ENCODE measurements at places on chromosomes 16 and 17. TPM values are rescaled to one million over a fixed set of nuclear protein-coding genes. Genes with fewer than 3 reads are reported as not detected.

GRCh38 chr17:47603830-47604597, 45.7 kb upstream of the KPNB1 start:
- H3K36me3 ChIP-seq = peaks cover 38% of the 10 kb centered on the region
- H3K4me1 ChIP-seq = peaks cover 10% of the 10 kb centered on the region
- no peaks in the 10 kb centered on the region for H3K27me3 ChIP-seq
- H3K27ac ChIP-seq = no peak overlapping the region
- H3K4me3 ChIP-seq = no peak overlapping the region
- DNase-seq = no peak

DNA sequence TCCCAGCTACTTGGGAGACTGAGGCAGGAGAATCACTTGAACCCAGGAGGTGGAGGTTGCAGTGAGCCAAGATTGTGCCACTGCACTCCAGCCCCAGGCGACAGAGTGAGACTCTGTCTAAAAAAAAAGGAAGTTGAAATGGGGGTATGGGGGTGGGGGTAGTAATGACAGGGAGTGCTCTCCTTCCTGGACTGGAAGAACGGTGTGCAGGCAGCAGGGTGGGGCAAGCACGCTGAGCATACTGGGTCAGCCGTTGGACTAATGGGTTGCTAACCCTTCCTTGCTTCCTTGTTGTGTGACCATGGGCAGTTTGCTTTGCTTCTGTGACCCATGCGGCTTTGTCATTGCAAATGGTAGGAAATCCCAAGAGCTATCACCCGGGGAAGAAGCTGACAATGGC, 16.5 kb downstream of the KATNIP start:
- no peaks in the 10 kb centered on the region for H3K36me3 ChIP-seq
- no peak overlapping the region for H3K27ac ChIP-seq
- H3K27me3 ChIP-seq = no peaks in the 10 kb centered on the region

DNA sequence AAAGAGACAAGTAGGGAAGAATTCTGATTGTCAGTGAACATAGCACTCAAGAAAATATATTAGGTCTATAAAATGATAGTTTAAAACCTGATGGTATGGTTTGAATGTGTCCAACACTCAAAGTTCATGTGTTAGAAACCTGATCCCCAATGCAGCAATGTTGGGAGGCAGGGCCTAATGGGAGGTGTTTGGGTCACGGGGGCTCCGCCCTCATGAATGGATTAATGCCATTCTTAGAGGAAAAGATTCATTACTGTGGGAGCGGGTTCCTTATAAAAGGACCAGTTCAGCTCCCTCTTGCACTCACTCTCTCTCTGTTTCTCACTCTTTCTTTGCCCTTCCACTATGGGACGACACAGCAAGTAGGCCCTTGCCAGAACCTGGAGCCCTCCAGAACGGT, 41.5 kb upstream of the SLC47A1 start:
- no peaks in the 10 kb centered on the region for H3K27me3 ChIP-seq
- no peak overlapping the region for H3K4me3 ChIP-seq
- no peak for DNase-seq
- H3K27ac ChIP-seq = no peak overlapping the region
- H3K4me1 ChIP-seq = peaks cover 9% of the 10 kb centered on the region

MYH8 gene
- total RNA-seq = not detected

DNA sequence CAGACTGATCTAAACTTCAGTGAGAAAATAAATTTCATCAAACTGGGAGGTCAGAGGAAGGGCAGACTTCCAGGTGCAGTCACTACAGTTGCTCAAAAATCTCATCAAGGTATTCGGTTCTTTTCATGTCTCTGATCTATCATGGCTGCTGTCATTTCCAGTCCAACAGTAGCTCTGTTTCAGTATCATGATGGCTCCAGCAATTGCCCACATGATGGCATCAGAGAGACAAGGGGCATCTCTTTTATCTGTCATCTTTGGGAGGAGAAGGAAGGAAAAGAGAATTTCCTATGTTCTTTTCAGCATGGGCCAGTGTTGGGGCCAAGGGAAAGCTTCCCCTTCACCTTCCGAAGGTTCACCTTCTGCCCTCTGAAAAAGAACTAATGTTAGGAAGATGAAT, 504.9 kb upstream of the HSBP1 start:
- DNase-seq = no peak
- H3K27ac ChIP-seq = no peak overlapping the region
- no peaks in the 10 kb centered on the region for H3K27me3 ChIP-seq
- H3K4me1 ChIP-seq = peaks cover 28% of the 10 kb centered on the region

PLEKHM1 gene
- total RNA-seq = 113 TPM

DNA sequence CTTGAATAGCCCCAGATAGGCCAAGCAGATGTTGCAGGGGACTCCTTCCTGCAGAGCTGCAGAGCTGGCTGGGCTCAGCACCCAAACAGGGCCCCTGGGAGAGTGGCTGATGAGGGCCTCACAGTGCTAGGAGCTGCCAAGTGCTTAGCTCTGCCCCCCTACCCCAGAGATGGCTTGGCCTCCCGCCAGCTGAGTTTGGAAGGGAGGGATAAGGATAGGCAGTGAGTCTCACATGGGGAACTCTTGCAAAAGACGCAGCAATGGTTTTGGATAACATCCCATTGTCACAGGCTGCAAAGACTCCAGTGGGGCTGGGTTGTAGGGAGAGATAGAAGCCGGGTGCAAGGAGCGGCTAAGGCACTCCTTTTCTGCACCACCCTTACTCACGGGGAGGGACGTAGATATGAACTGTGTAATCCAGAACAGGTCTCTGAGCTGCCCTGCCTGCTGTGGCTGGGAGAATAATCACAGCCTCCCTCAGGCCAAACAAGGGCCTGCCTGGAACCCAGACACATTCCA, 52.9 kb upstream of the MAF start:
- H3K36me3 ChIP-seq = no peaks in the 10 kb centered on the region
- peaks cover 50% of the 10 kb centered on the region for H3K4me1 ChIP-seq
- peak; percentile 37 for DNase-seq
- H3K27me3 ChIP-seq = no peaks in the 10 kb centered on the region

SNN gene
- total RNA-seq = 31.5 TPM

DNA sequence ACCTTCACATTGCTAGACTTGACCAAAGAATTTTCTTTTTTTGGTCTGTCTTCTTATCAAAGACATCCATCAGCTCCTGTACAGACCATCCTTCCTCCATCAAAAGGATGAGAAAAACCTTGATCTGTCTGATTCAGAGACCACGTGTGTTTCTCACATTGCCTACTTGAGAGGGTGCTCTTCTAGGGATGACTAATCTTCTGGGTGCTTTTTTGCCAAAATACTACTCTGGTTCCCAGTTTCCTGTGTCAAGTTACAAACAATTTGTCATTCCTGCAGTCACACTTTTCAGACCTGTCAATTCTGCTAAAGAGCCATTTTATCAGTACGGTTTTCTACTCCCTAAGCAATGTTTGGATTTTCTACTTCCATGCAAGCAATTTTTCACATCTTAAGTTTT, 492.2 kb downstream of the CDH11 start:
- H3K27me3 ChIP-seq = no peaks in the 10 kb centered on the region
- H3K36me3 ChIP-seq = no peaks in the 10 kb centered on the region
- H3K4me3 ChIP-seq = no peak overlapping the region
- H3K27ac ChIP-seq = no peak overlapping the region
- no peaks in the 10 kb centered on the region for H3K4me1 ChIP-seq
- DNase-seq = no peak

- no peaks in the 10 kb centered on the region for H3K36me3 ChIP-seq
- H3K27ac ChIP-seq = no peak overlapping the region
- H3K4me1 ChIP-seq = no peaks in the 10 kb centered on the region
These were observed 17.0 kb downstream of the DRC3 start for GRCh38 chr17:17989618-17990017.

GRCh38 chr16:21302898-21303528, 24.9 kb upstream of the CRYM start:
- H3K4me3 ChIP-seq = no peak overlapping the region
- no peak overlapping the region for H3K27ac ChIP-seq
- no peak for DNase-seq
- no peaks in the 10 kb centered on the region for H3K36me3 ChIP-seq
- no peaks in the 10 kb centered on the region for H3K27me3 ChIP-seq

- H3K36me3 ChIP-seq = no peaks in the 10 kb centered on the region
- H3K27me3 ChIP-seq = no peaks in the 10 kb centered on the region
- peak overlapping the region; percentile 99 for H3K27ac ChIP-seq
- DNase-seq = no peak
- no peak overlapping the region for H3K4me3 ChIP-seq
These were observed 11.2 kb upstream of the SLC47A2 start for GRCh38 chr17:19727501-19728078.

CLDN7 gene
- 161 TPM for total RNA-seq

DNA sequence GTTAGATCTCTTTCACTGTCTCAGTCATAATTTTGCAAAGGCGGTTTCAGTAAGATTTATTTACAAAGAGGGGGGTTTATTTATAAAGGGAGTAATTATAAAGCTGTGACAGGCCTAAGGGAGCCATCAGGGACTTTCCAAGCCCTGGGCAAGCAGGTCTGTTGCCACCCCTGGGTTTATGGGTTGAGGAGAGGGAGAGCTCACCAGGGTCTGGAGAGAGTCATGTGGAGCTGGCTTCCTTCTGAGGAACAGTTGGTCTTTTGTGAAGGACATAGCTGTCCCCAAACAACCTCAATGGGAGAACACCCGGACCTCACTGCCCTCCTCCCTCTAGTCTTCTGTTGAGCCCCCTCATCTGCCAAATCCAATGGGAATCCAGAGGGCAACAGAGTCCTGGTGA, 9.8 kb downstream of the ITGAM start:
- no peak overlapping the region for H3K27ac ChIP-seq
- no peaks in the 10 kb centered on the region for H3K36me3 ChIP-seq
- H3K4me3 ChIP-seq = no peak overlapping the region
- H3K27me3 ChIP-seq = no peaks in the 10 kb centered on the region
- DNase-seq = no peak

TP53TG3 gene
- not detected for total RNA-seq

HBA1 gene
- not detected for total RNA-seq

DNA sequence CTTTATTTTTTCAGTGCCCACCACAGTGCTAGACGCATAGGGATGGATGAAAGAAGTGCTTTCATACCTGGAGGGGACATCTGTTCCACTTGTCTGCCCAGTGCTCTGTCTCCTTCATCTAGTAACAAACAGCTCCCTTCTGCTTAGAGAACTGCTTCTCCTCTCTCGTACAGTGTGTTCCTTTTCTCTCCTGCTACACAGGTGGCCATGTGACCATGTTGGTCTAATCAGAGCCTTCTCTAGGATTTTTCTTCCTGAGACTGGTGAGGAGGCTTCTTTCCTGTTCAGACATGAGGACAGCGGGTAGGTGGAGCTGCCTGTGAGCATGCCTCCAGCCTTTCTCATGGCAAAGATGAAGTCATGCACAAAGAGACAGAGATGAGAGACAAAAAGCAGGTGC, 182.7 kb downstream of the TMEM132E start:
- H3K4me1 ChIP-seq = no peaks in the 10 kb centered on the region
- no peak overlapping the region for H3K27ac ChIP-seq
- no peaks in the 10 kb centered on the region for H3K27me3 ChIP-seq

DNA sequence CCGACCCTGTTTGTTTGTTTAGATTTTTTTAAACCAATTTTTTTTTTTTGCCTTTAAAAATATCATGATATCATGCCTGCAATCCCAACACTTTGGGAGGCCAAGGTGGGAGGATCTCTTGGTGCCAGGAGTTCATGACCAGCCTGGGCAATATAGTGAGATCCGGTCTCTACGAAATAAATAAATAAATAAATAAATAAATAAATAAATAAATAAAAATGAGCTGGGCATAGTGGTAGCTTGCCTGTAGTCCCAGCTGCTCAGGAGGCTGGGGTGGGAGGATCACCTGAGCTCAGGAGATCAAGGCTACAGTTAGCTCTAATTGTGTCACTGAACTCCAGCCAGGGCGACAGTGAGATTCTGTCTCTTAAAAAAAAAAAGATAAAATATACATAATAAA, 8.1 kb upstream of the IGF2BP1 start:
- H3K27ac ChIP-seq = no peak overlapping the region
- H3K27me3 ChIP-seq = peaks cover 26% of the 10 kb centered on the region
- no peak overlapping the region for H3K4me3 ChIP-seq
- no peaks in the 10 kb centered on the region for H3K4me1 ChIP-seq
- DNase-seq = no peak
- no peaks in the 10 kb centered on the region for H3K36me3 ChIP-seq

DNA sequence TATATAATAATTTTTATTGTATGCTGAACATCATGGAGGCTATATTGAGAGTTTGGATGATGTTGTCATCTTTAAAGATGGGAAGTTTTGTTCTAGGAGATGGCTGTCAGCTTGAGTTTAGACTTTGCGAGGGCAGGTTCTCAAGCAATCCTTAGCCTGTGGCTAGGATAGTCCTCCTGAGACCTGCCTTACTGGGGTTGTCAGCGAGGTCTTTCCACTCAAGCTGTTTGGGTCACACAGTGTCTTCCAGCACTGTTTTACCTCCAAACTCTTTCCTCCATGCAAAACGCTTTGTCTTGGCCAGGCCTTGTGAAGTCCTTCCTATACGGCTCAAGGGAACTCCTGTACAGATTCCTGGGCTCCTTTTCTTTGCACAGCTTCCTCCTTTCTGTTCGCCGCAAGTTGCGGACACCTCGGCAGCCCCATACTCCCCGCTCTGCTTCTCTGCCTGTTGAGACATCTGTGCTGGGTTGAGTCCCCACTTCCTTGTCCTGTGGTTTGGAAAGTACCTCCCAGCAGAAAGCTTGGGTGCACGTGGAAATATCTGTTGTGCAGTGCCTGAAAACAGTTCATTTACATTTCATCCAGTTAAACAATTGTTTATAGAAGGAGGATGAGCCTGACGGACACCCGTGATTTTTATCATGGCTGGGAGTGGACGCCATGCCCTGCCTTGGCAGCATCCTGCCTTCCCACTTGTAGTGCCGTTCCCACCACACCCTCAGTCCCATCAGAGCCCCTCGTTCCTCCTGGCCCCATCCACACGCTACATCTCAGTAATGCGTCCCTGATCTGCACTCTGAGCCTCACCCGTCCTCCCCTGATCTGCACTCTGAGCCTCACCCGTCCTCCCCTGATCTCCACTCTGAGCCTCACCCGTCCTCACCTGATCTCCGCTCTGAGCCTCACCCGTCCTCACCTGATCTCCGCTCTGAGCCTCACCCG, 55.0 kb upstream of the CBFA2T3 start:
- no peaks in the 10 kb centered on the region for H3K27me3 ChIP-seq

CNTNAP1 gene
- 4.2 TPM for total RNA-seq

All from thyroid gland (tissue), 4 donors.